GM10248 (cell line): ENCODE measurements at places on chromosomes 7 and 10.

- peak; percentile 32 for DNase-seq
These were observed 2.4 kb downstream of the NKX2-3 start for GRCh38 chr10:99534939-99535763.

- no peak for DNase-seq
These were observed 435.5 kb downstream of the TCERG1L start for GRCh38 chr10:130875897-130876472.

GRCh38 chr7:159028508-159029401, 115.9 kb downstream of the VIPR2 start:
- no peak for DNase-seq

- DNase-seq: no peak
These were observed 89.6 kb downstream of the FZD1 start for GRCh38 chr7:91353848-91354247.

DNA sequence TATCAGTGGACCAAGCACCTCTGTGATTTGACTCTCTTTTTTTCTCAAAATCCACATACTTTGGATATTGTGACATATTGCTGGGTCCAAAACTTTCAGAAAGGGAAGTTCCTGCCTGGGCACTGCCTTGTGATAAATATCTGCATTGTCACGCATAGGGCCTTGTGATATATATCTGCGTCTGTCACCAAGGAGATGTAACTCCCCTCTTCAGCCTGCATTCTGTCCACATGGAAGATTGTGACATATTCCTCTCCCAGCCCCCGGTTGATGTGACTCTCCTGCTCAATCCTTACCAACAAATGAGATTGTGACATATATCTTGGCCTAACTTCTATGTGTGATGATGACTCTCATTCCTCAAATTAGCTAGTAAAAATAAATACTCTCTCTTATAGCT, 25.4 kb upstream of the ZNF107 start:
- DNase-seq: no peak

- no peak for DNase-seq
These were observed 6.7 kb upstream of the IMMP2L start for GRCh38 chr7:111568870-111569462.
